Left ventricle myocardium inferior (tissue), 1 donor: ENCODE measurements at places on chromosomes 7 and 10. TPM values are rescaled to one million over a fixed set of nuclear protein-coding genes. Genes with fewer than 3 reads are reported as not detected.

DNA sequence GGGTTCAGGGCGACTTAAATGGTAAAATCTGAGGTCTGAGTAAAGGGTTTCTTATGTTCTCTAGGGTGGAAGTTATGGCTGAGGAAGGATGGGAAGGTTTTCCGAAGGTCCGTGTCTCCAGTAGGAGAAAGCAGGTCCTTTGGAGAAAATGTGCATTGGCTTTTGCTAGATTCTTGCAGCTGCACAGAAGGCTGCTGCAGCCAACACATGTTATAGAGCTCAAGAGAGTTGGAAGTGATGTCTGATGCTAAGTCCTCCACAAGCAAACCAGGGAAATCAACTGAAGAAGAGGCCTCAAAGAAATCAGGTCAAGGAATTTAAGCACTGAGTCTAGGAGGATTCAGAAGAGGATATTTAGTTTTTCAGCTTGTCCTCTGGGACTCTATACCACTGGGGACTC lies 404.6 kb downstream of the LRMDA start:
- no peak for DNase-seq

Gene NUP42
- total RNA-seq: 20.3 TPM

GRCh38 chr7:66902844-66903180 lies 18.2 kb upstream of the TMEM248 start:
- no peak for DNase-seq

Gene FGF8
- not detected for total RNA-seq

GRCh38 chr7:35379481-35379880 lies 125.6 kb upstream of the TBX20 start:
- no peak for DNase-seq

GRCh38 chr7:545470-545869 lies 25.8 kb upstream of the PDGFA start:
- DNase-seq: no peak

Gene BTAF1
- total RNA-seq: 11.7 TPM

Gene PKD2L1
- not detected for total RNA-seq

DNA sequence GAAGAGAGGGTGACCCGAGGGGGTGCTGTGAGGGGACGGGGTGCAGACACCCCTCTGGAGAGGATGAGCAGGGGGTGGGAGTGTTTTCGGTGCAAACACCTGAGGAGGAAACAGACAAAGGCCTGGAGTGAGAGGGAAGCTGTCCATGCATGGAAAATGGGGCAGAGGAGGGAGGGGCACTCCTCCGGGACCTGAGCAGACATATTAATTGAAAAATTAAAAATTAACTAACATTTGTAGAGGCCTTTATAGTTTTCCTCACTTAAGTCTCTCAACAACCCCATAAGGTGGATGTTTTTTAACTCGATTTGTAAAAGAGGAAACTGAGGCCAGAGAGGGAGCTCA lies 1.2 kb downstream of the VPS37D start:
- no peak for DNase-seq

GRCh38 chr7:77791336-77791735 lies 6.9 kb downstream of the TMEM60 start:
- DNase-seq: no peak

Gene NPFFR1
- total RNA-seq: not detected

Gene SPDYE11
- not detected for total RNA-seq

DNA sequence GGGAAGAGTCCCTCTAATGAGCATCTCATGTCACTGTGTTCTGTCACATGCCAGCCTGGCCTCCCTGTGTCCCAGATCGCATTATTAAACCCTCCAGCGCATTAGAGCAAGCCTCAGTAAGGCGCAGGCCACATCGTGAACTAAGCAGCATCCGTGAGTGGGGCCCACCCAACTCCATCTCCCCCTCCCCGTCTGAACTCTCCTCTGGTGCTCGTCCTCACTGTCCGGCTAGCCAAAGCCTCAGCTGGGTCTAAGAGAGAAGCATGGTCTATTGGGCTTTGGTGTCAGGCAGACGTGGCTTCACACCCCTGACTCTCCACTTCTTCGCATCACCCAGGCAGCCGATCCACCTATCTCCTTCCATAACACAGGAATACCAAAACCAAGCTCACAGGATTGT lies 164.7 kb upstream of the LANCL2 start:
- DNase-seq: no peak

Gene ANKRD22
- not detected for total RNA-seq
